MCF 10A (cell line): ENCODE measurements at places on chromosomes 4 and X. TPM values are rescaled to one million over a fixed set of nuclear protein-coding genes. Genes with fewer than 3 reads are reported as not detected.

Gene ZIC3
- not detected in 2 replicates for total RNA-seq

Gene SHROOM3
- 15.7 and 20.7 TPM in 2 replicates for total RNA-seq

Gene PHOX2B
- not detected in 2 replicates for total RNA-seq

Gene ANXA5
- 476 and 566 TPM in 2 replicates for total RNA-seq

DNA sequence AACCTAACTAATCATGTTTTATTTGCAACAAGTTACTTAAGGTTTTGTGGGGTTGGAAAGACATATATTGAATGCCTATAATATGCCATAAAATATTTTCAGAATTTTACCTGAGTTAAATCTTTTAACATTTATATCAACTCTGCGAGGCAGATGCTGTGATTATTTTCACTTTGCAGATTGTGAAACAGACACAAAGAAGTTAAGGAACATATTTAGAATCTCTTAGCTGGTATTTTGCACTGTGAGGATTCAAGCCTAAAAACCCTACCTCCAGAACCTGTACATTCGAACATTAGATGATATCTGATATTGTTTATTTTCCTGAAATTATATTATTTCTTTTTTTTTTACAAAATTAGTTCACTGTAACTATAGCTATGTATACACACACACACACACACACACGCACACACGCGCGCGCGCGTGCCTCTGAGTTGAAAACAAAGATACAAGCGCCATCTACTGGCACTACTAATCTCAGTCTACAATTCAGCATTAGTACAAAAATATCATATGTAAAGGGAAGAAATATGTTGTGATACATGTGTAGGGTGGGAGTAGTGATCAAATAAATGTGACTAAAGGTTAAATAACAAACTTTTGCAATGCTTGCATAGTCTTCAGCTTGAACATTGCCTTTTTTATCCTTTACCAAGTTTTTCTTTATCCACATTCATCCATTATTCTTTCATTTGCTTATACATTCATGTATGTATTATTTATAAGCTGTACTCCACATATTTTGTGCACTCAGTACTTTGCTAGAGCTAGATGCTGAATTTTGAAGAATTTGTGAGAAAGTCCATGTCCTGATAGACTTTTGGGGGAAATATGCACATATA is 61.5 kb downstream of the ANXA10 start:
- H3K27ac ChIP-seq: no peak overlapping the region
- no peaks in the 10 kb centered on the region for H3K27me3 ChIP-seq
- no peaks in the 10 kb centered on the region for H3K4me1 ChIP-seq
- H3K36me3 ChIP-seq: no peaks in the 10 kb centered on the region
- DNase-seq: peak; percentile 71

- H3K27ac ChIP-seq: no peak overlapping the region
- peaks cover 24% of the 10 kb centered on the region for H3K27me3 ChIP-seq
- H3K36me3 ChIP-seq: no peaks in the 10 kb centered on the region
- no peak for DNase-seq
Measured at GRCh38 chr4:7121866-7122653, 54.2 kb upstream of the GRPEL1 start.

- no peaks in the 10 kb centered on the region for H3K27me3 ChIP-seq
- H3K4me1 ChIP-seq: peaks cover 7% of the 10 kb centered on the region
- H3K36me3 ChIP-seq: peaks cover 5% of the 10 kb centered on the region
- peak; percentile 81 for DNase-seq
- no peak overlapping the region for H3K27ac ChIP-seq
Measured at GRCh38 chr4:61533140-61533539, 333.0 kb downstream of the ADGRL3 start.

GRCh38 chrX:27860337-27860736 is 52.5 kb downstream of the MAGEB10 start:
- no peak overlapping the region for H3K4me3 ChIP-seq
- no peaks in the 10 kb centered on the region for H3K27me3 ChIP-seq
- DNase-seq: no peak
- H3K36me3 ChIP-seq: no peaks in the 10 kb centered on the region
- no peak overlapping the region for H3K27ac ChIP-seq

- no peak overlapping the region for H3K27ac ChIP-seq
- H3K27me3 ChIP-seq: no peaks in the 10 kb centered on the region
- H3K36me3 ChIP-seq: peaks cover 47% of the 10 kb centered on the region
- no peak overlapping the region for H3K4me3 ChIP-seq
- DNase-seq: no peak
Measured at GRCh38 chrX:71615954-71616353, 2.4 kb downstream of the CXCR3 start.

- H3K27me3 ChIP-seq: peaks cover 79% of the 10 kb centered on the region
- no peak overlapping the region for H3K4me3 ChIP-seq
- H3K36me3 ChIP-seq: peaks cover 5% of the 10 kb centered on the region
- H3K27ac ChIP-seq: no peak overlapping the region
- DNase-seq: peak; percentile 7
- no peaks in the 10 kb centered on the region for H3K4me1 ChIP-seq
Measured at GRCh38 chrX:134244043-134244442, 7.1 kb downstream of the CCDC160 start.
